H1 (cell line): ENCODE measurements at places on chromosomes 12 and 14. TPM values are rescaled to one million over a fixed set of nuclear protein-coding genes. Genes with fewer than 3 reads are reported as not detected.

GRCh38 chr14:102373110-102373509, 10.4 kb downstream of the TECPR2 start:
- no peak for DNase-seq

DNA sequence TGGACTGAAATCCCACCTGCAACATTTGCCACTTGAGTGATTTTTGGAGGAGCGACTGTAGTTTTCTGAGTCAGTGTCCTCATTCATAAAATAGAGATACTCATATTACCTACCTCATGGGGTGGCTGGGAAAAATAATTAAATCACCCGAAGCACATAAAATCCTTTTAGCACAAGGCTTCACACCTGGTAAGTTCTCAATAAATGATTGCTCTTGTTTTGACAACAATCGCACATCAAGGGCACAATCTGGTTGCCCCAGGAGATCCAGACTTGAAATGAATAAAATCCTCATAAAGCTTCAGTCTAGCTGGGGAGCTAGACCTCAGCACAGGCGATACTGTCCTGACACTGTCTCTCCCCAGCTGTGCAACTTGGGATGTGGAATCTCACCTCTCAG, 76.0 kb upstream of the CCDC60 start:
- no peak for DNase-seq

- no peak for DNase-seq
Observed at GRCh38 chr12:53550595-53550994, 43.3 kb upstream of the NPFF start.

DNA sequence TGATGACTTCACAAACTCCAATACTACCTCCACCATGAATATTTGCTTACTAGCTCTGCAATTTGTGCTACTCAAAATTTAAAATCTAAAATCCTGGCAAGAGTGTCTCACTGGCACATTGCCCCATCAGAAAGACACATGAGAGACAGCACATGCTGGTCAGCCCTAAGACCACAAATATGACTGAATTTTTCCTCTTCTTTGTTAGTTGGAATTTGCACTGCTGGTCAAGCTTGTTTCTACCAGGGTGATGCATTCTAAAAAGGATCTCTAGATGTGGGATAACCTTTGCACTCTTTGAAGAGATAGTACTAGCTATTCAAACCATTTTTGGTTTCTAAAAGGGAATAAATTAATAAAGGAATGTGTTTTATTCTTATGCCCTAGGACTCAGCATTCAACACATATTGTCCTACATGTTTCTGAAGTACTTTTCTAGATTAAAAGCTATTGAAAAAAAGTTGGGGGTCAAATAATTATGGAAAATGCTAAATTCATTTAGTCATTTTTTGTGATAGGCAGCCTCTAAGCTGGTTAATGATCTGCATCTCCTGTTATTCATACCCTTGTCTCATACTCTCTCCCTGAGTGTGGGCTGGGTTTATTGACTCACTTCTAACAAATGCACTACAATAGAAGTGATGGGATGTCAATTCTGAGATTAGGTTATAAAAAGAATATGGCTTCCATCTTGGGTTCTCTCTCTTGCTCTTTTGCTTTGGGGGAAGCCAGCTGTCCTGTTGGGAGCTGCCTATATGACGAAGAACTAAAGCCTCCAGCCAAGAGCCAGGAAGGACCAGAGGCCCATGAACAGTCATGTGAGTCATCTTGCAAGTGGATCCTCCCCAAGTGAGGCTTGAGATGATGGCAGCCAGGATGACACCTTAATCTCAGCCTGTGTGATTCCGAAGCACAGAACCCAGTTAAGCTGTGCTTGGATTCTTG, 211.5 kb upstream of the CRY1 start:
- DNase-seq, result no peak

Gene CD163L1
- total RNA-seq, result 0.22 and 0.92 TPM in 2 replicates

DNA sequence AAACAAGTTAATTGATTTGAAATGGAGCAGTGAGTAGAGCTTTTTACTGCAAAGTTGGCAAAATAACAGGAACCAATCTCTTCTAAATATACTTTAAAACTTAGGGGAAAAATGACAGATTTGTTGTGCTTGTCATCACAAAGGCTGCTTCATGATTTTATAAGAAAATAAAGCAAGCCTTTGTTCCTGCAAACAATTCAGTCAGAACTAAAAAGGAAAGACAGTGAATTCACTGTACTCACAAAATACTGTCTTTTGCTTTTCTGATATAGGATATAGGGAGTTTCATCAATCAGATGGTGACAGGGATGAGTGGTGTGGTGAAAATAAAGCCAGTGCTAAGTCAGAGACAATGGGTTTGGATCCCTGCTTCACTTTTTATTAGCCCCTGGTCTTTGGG, 126.0 kb downstream of the HELB start:
- no peak for DNase-seq

Gene INHBE
- total RNA-seq, result 7.0 and 10.2 TPM in 2 replicates

DNA sequence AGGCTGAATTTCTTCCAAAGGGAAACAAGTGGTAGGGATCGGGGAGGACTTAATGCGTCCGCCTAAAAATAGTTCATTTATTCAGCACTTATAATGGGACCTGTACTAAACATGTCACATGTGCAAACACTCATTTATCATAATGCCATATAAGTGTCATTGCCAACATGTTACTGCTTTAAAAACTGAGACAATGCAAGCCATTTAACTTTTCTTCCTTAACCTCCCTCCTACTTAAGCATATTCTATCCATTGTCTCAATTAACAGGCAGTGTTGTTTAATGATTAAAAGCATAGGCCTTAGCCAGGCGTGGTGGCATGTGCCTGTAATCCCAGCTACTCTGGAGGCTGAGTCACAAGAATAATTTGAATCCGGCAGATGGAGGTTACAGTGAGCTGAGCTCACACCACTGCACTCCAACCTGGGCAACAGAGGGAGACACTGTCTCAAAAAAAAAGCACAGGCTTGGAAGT, 13.5 kb upstream of the SCFD1 start:
- DNase-seq, result no peak

GRCh38 chr12:76782526-76782925, 18.6 kb downstream of the ZDHHC17 start:
- DNase-seq, result no peak

Gene AMN
- total RNA-seq, result 0.99 and 1.5 TPM in 2 replicates

GRCh38 chr12:64172143-64172970, 49.7 kb downstream of the KICS2 start:
- no peak for DNase-seq

DNA sequence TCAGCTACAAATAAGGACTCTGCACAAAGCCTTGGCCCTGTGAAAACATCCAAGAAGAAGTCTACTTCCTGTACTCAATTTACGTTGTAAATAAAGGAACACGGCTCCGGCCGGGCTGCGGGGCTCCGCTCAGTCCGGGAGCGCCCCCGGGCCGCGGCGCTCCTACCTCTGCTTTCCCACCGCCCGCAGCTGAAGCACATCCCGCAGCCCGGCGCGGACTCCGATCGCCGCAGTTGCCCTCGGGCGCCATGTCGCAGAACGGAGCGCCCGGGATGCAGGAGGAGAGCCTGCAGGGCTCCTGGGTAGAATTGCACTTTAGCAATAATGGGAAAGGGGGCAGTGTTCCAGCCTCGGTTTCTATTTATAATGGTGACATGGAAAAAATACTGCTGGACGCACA, 502.3 kb upstream of the FOXG1 start:
- no peak for DNase-seq

GRCh38 chr14:42862114-42862513, 1255.4 kb downstream of the LRFN5 start:
- no peak for DNase-seq

Gene SLC10A1
- total RNA-seq, result not detected in 2 replicates
